Esophagus squamous epithelium (tissue), 5 donors: ENCODE measurements at places on chromosomes 2 and 18. TPM values are rescaled to one million over a fixed set of nuclear protein-coding genes. Genes with fewer than 3 reads are reported as not detected.

Gene SERPINB4
- 309 TPM for total RNA-seq

Gene MYO1B
- total RNA-seq, result 47.6 TPM

Gene CABYR
- 0.26 TPM for total RNA-seq

DNA sequence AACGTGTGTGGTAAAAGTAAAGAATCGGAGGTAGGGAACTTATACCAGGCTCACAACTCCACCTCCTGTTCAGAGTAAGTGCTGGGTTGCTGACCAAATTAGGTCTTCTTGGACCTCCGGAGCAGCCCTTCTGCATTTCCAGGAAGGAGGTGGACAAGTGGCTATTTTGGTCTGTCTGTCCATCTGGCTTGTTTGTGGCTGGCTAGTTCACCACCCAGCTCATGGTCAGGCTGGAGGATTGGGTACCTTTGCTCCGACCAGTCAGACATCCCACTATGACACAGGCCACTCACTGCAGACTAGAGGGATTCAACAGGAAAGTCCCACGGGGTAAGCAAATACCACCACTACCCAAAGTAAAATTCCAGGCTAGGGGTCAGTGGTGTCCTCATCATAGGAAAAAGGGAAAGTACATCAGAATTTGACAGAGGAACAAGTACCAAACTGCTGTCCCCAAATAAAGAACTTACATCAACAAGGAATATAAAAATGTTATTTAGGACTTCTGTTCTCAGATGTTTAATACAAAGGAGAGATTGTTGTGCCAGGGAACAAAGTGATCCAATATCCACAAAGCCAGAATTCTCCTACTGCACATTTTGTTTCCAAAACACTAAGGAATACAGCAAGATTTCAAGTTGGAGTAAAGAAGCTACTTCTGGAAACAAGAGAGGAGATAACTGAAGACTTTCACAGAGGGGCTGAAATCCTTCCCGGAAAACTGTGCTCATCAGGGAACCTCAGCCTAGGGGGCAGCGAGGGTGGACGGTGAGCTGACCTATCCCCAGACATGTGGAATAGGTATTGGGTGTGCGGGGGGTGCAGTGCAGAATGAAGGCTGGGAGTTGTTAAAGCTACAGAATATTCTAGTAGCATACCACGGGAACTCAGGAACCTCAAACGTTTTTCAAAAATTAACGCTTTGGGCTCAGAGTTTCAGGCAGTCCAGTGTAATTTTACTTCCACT is 56.9 kb downstream of the BCL2 start:
- no peaks in the 10 kb centered on the region for H3K27me3 ChIP-seq
- no peak overlapping the region for H3K4me3 ChIP-seq
- no peaks in the 10 kb centered on the region for H3K36me3 ChIP-seq
- no peak for DNase-seq
- H3K4me1 ChIP-seq, result peaks cover 3% of the 10 kb centered on the region

DNA sequence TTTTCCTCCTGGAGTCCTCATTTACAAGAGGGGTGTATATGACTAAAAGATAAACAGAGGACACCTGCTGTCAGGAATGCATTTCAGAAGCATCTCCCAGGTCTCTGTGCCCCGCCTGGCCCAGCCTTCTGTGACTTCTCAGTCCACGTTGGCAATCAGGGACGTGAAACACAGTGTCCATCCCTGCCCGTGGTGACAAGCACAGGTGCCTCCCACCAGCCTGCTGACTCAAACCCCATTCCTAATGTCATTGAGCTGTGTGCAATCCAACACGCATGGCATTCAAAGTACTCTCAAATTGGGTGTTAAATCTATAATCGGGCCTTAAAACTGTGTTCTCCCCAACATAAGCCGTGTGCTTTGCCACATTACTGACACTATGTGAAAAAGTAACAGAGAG is 343.2 kb downstream of the EIPR1 start:
- no peaks in the 10 kb centered on the region for H3K4me1 ChIP-seq
- H3K27me3 ChIP-seq, result no peaks in the 10 kb centered on the region
- H3K4me3 ChIP-seq, result no peak overlapping the region
- DNase-seq, result no peak
- no peaks in the 10 kb centered on the region for H3K36me3 ChIP-seq

DNA sequence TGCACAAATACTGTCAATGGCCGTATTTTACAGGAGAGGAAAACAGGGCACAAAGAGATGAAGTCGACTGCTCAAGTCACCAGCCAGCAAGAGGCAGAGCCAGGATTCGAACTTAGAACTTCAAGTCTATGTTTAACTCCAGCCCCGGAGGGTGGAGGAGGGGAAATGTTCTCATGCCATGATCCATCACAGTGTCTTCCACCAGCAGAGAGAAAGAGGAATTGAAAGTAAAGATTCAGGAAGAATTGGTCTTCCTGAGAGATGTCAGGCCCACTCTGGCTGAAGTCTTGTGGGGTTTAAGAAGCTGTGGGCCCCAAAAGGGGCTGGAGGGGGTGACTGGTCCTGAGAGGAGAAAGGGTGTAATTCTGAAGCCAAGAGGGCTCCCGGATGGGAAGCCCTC is 260.0 kb downstream of the TNS1 start:
- DNase-seq, result no peak
- peaks cover 20% of the 10 kb centered on the region for H3K4me1 ChIP-seq
- H3K27ac ChIP-seq, result no peak overlapping the region
- H3K27me3 ChIP-seq, result no peaks in the 10 kb centered on the region
- H3K36me3 ChIP-seq, result no peaks in the 10 kb centered on the region

GRCh38 chr2:82728090-82728489 is 1731.0 kb downstream of the SUCLG1 start:
- no peaks in the 10 kb centered on the region for H3K4me1 ChIP-seq
- H3K36me3 ChIP-seq, result no peaks in the 10 kb centered on the region
- H3K27me3 ChIP-seq, result no peaks in the 10 kb centered on the region
- H3K27ac ChIP-seq, result no peak overlapping the region
- DNase-seq, result no peak
- no peak overlapping the region for H3K4me3 ChIP-seq

DNA sequence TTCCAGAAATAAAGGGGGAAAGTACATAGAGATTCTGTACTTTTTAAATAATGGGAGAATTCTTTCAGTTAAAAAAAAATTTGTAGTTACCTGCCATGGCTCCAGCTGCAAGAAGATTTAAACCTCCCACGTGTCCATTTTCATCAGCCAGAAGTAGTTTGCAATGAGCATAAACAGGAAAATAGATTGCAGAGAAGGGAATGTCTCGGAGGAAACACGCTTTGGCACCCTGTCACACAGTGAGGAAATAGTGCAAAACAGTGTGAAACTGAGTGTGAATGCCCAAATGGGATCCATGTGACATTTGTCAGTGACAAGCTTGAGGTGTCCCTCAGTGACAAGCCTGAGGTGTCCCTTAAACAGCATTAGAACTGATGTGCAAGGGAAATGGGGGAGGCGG is 102.7 kb downstream of the SLC25A12 start:
- no peak overlapping the region for H3K27ac ChIP-seq
- H3K27me3 ChIP-seq, result no peaks in the 10 kb centered on the region
- no peaks in the 10 kb centered on the region for H3K36me3 ChIP-seq
- H3K4me1 ChIP-seq, result no peaks in the 10 kb centered on the region
- H3K4me3 ChIP-seq, result no peak overlapping the region

DNA sequence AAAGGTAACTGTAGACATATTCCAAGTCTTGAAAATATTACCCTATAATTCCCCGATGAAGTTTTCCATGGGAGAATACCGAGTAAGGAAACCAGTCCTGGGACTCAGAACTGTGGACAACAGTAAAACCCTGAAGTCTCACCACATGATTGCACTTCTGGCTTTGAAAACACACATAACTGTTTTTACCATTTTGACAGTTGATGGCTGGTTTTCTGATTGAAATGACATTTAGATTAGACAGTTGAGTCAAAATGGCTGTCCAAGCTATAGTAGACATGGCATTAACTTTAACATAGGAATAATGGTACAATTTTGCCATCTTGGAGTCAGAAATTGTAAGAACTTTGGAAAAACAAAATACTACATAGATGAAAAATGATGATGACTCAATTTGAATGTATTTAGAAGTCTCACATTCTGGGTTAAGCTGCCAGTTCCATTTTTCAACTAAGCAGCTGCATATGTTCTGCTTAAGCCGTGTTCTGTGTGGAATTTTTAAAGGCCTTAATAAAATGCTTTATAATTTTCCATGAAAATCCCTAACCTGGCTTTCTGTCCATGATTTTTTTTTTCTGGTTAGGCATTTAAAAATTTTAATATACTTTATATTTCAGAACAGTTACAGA is 38.3 kb upstream of the WIPF1 start:
- peaks cover 44% of the 10 kb centered on the region for H3K4me1 ChIP-seq
- H3K4me3 ChIP-seq, result no peak overlapping the region
- DNase-seq, result no peak
- H3K27ac ChIP-seq, result peak overlapping the region; percentile 72
- no peaks in the 10 kb centered on the region for H3K36me3 ChIP-seq

GRCh38 chr2:72130659-72131360 is 16.9 kb downstream of the CYP26B1 start:
- peaks cover 23% of the 10 kb centered on the region for H3K4me1 ChIP-seq
- H3K27me3 ChIP-seq, result peaks cover 9% of the 10 kb centered on the region
- no peak overlapping the region for H3K4me3 ChIP-seq
- no peaks in the 10 kb centered on the region for H3K36me3 ChIP-seq
- DNase-seq, result no peak

DNA sequence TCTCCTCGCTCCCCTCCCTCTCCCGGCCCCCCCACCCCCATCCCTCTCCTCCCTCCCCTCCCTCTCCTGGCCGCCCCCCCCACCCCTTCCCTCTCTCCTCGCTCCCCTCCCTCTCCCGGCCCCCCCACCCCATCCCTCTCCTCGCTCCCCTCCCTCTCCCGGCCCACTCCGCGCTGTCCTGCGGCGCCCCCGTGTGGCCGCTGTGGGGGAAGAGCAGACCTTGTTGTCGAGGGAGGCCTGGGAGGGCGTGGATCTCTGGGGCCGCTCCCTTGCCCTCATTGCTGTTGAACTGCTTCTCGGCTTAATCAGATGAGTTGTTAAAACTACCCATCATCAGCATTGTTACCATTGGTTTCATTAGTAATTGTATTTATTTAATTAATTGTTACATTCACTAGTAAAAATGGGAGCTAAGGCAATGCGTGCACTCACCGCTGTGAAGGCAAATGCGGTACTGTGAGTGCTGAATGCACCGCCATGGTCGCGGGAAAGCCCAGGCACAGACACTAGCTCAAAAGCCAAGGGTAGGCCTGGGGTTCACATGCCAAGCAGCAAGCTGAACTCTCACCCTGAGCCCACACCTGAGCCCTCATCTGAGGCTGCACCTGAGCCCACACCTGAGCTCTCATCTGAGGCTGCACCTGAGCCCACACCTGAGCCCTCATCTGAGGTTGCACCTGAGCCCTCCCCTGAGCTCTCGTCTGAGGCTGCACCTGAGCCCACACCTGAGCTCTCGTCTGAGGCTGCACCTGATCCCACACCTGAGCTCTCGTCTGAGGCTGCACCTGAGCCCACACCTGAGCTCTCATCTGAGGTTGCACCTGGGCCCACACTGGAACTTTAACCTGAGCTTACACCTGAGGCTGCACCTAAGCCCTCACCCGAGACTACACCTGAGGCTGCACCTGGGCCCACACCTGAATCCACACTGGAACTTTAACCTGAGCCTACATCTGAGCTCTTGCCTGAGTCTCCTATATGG is 8.8 kb downstream of the RTP5 start:
- peaks cover 34% of the 10 kb centered on the region for H3K4me1 ChIP-seq
- no peak for DNase-seq
- no peak overlapping the region for H3K27ac ChIP-seq
- H3K4me3 ChIP-seq, result no peak overlapping the region
- no peaks in the 10 kb centered on the region for H3K27me3 ChIP-seq

DNA sequence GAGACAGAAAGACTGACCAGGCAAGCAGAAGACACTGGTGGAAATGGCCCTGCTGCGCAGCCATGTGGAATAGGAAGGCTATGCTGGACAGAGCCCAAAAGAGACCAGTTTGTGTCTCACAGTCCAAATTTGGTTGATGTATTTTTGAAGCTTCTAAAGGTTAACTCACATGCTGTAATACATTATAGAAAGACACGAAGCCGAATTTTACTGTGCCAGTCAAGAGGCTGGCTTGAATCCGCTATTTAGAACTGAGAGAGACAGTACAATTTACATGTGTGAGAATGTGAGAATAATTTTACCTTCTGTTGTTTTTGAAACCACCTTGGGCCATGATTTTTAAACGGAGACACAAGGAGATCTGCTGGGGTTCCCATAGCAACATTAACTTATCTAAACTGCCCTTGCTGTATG is 113.6 kb downstream of the METTL8 start:
- H3K27me3 ChIP-seq, result no peaks in the 10 kb centered on the region
- no peaks in the 10 kb centered on the region for H3K4me1 ChIP-seq
- no peak overlapping the region for H3K4me3 ChIP-seq
- DNase-seq, result no peak
- H3K27ac ChIP-seq, result no peak overlapping the region
